ENCODE measurements at places on chromosomes 7 and 10.

- DNase-seq, result no peak
Measured at GRCh38 chr10:15472431-15473395, 101.6 kb upstream of the FAM171A1 start.

GRCh38 chr10:76255241-76255640 lies 823.8 kb downstream of the LRMDA start:
- no peak for DNase-seq

GRCh38 chr10:93220296-93221170 lies 146.8 kb downstream of the CYP26A1 start:
- DNase-seq, result no peak

DNA sequence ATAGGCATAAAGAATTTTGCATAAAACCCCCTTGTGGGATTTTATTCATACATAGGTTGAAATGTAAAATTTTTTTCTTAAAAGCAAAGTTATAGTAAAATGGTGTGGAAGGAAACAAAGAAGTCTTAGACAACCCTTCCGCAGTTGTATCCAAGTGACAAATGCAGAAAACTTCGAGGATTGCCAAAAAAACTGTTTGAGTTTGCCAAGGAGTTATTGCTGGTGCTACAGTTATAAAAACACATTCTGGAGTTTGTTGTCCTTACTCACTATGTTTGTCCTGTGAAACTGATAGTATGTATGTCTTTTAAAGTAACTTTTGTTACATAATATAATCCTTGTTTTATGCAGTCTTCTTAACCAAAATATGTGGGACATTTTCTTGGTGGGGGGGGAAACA lies 120.3 kb downstream of the FOXP2 start:
- DNase-seq, result no peak

DNA sequence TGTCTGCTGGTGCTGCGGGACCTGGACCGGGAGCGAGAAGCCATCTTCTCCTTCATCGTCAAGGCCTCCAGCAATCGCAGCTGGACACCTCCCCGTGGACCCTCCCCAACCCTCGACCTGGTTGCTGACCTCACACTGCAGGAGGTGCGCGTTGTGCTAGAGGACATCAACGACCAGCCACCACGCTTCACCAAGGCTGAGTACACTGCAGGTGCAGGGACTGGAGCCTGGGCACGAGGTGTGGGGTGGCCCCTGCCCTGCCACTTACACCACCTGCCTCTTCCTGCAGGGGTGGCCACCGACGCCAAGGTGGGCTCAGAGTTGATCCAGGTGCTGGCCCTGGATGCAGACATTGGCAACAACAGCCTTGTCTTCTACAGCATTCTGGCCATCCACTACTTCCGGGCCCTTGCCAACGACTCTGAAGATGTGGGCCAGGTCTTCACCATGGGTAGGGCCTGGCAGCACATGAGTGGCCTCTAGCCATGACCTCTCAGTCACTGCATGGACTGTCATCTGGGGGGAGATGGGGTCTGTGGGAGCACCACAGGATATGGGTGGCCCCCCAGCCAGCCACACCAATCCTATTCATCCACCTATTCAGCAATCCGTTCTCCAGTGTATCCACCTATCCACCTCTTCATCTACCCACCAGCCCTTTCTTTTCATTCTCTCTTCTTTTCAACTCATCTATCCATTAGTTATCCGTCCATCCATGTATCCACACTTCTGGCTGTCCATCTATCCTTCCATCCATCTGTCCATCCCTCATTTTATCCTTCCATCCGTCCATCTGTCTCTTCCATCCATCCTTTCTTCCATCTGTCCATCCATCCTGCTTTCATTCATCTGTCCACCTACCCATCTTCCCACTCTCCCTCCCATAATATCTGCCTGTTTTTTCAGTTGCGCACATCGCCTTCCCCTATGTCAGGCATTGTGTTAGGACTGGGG lies 34.5 kb upstream of the VSIR start:
- DNase-seq, result no peak

GRCh38 chr10:113565364-113565763 lies 12.5 kb downstream of the HABP2 start:
- no peak for DNase-seq
